LNCaP clone FGC (cell line): ENCODE measurements at places on chromosomes 1 and 21.
A peak's percentile ranks its signal among the peaks of the same experiment; 100 is the strongest.

GRCh38 chr1:109849655-109850054 lies 61.0 kb upstream of the CSF1 start:
- no peak for DNase-seq

GRCh38 chr1:108663074-108663473 lies 2.2 kb upstream of the HENMT1 start:
- no peak for DNase-seq

- no peak for DNase-seq
These were observed 48.8 kb upstream of the RAP1A start for GRCh38 chr1:111570781-111571181.

GRCh38 chr1:87305762-87306161 lies 22.9 kb upstream of the LMO4 start:
- DNase-seq: no peak

- no peak for DNase-seq
These were observed 6.9 kb downstream of the TRAPPC10 start for GRCh38 chr21:44018813-44019567.

DNA sequence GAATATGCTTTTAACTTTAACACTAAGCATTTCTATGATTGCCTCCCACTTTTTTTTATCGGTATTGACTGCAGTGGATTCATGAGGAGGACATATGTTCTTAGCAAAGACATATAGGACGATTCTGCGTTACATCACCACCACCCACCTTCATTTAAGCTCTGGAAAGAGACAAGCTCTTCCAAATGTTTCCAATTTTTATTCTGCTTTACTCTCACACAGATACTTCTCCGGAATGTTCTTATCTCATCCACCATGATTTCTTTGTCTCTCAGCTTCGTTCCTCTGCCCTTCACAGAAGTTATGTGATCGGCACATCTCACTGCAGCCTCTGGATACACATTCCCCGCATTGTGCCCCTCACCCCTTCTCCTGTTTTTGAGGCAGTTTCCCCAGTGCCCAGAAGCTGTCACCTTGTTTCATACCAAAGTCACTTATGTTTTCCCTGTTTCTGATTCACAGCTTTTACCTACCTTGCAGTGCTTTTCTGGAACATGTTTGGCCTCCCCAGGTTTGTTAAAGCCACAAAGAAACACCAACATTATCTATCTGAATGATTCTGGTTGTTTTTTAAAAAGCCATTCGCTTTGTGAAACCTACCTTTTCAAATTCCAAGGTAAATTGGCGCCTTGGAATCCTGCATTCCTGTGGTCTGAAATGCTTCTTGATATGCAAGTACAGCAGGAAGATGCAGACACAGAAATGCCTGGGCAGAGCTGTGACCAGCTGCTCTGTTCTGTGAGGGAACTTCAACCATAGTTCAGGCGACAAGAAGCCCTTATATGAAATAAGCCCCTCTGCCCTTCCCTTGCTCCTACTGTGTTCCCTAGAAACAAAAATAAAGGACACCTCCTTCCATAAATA lies 1020.2 kb downstream of the TTLL7 start:
- DNase-seq: no peak

GRCh38 chr1:39142401-39143060 lies 62.0 kb upstream of the MACF1 start:
- peak; percentile 58 for DNase-seq

DNA sequence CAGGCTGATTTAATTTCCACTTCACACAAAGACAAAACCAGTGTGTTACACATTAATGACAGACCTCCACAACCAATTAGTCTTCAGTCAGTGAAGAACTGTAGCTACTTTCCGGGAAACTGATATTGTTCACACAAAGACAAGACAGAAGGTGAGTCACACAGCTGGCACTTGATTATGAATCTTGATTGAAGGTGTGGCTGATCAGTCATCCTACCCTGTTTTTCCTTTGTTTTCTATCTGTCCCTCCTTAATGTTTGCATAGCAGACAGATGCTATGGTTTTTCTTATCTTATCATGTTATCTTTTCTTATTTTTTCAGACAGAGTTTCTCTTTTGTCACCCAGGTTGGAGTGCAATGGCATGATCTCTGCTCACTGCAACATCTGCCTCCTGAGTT lies 185.1 kb upstream of the GREM2 start:
- DNase-seq: no peak

GRCh38 chr1:185561629-185562028 lies 172.6 kb upstream of the HMCN1 start:
- DNase-seq: no peak

GRCh38 chr1:32742956-32743355 lies 40.4 kb upstream of the SYNC start:
- DNase-seq: no peak

- no peak for DNase-seq
These were observed 5.9 kb downstream of the TP73 start for GRCh38 chr1:3658231-3658615.

- no peak for DNase-seq
These were observed 21.5 kb upstream of the LEFTY2 start for GRCh38 chr1:225962440-225962975.

GRCh38 chr1:21914880-21915640 lies 22.1 kb downstream of the HSPG2 start:
- DNase-seq: no peak

- no peak for DNase-seq
These were observed 80.8 kb downstream of the MORN1 start for GRCh38 chr1:2310332-2311183.

DNA sequence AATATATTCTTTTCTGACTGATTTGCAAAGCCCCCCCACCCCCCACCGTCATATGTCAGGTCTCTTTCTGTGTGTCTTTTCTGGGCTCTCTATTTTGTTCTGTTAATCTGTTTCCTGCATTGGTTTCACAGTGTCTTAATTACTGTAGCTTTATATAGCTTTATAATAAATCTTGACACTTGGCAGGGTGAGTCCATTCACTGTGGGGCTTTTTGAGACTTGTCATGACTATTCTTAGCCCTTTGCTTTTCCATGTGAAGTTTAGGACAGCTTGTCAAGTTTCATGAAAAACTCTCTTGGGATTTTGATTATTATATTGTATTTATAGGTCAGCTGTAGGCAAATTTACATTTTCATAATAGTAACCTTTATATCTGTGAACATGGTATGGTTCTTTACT lies 50.4 kb downstream of the MIGA1 start:
- DNase-seq: no peak

GRCh38 chr1:150150133-150151021 lies 661 bp downstream of the PLEKHO1 start:
- no peak for DNase-seq

DNA sequence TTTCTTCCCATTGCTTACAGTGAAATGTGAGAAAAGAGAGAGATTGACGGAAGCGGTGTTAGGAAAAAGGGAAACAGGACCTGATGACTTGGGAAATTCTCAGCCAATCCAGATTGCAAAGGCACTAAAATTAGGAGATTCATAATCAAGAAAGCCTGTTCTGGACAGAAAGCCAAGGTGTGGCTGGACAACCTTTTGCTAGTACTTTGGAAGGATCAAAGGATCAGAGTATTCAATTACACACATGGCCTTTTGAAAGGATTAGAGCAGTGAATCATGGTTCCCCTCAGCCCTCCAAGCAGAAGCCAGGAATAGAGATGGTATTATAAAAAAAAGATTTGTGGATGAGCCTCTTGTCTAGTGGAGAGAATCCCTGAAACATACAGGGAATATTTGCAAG lies 669.8 kb upstream of the ADAMTS5 start:
- DNase-seq: no peak

GRCh38 chr1:244046907-244047611 lies 4.0 kb upstream of the ZBTB18 start:
- DNase-seq: no peak

- DNase-seq: peak; percentile 76
These were observed 35.8 kb upstream of the RIPK4 start for GRCh38 chr21:41802684-41803083.

- no peak for DNase-seq
These were observed 47.2 kb upstream of the IFFO2 start for GRCh38 chr1:19003371-19004290.

GRCh38 chr1:244106837-244107493 lies 55.9 kb downstream of the ZBTB18 start:
- no peak for DNase-seq

GRCh38 chr1:50553921-50554320 lies 130.7 kb upstream of the DMRTA2 start:
- DNase-seq: no peak

DNA sequence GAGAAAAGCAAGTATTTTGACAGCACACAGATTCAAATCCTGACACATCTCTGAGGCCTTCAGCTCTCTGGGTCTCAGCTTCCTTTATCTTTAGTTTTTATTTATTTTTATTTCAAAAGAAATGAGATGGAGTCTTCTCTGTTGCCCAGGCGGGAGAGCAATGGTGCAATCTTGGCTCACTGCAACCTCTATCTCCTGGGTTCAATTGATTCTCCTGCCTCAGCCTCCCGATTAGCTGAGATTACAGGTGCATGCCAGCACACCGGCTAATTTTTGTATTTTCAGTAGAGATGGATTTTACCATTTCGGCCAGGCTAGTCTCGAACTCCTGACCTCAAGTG lies 19.1 kb upstream of the ATP2B4 start:
- no peak for DNase-seq

DNA sequence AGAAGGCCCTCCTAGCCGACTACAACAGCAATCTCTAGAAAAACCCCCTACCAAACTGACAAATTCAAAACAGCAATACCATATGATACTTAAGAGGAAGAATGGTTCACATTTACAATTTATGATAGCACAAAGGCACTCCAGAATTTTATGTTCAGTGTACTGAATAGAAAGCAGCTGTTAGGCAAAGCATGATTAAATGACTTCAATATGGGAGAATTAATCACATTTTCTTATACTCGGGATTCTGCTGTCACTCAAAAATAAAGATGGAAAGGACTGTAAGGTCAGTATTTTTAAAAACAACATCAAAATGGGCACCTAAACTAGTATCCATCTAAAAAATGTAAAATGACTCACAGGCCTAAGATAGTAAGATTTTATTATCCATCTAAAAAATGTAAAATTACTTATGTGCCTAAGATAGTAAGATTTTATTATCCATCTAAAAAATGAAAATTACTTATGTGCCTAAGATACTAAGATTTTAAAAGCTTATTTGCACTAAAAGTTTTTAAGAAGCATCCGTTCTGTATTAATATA lies 198.5 kb downstream of the SMYD3 start:
- DNase-seq: no peak

- DNase-seq: no peak
These were observed 25.4 kb upstream of the SPSB1 start for GRCh38 chr1:9267352-9267686.

DNA sequence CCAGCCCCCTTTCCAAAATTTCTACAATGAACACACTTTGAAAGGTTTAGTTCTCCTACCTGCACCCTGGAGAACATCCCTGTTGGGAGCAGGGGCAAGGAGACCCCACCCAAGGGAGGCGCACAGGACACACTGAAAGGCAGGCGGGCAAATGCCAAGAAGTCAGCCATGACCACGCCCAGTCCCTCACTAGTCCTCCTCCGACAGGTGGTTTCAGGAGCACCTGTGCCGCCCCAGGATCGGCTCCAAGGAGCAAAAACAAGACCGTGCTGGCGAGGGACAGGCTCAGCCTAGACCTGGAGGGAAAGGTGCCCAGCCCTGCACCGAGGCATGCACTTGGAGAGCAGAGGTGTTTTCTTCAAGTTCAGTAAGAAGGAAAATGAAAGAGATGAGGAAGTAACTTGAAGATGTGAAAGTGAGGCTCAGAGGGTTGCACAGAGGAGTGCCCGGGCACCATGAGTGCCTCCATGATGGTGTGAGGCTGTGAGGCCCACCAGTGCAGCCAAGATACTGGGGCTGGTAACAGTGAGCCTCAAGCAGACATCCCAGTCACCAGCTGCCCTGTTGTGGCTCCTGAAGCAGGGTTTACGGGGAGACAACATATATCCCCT lies 19.6 kb upstream of the NADK start:
- no peak for DNase-seq

- DNase-seq: no peak
These were observed 6.9 kb upstream of the CBR3 start for GRCh38 chr21:36127977-36128376.

DNA sequence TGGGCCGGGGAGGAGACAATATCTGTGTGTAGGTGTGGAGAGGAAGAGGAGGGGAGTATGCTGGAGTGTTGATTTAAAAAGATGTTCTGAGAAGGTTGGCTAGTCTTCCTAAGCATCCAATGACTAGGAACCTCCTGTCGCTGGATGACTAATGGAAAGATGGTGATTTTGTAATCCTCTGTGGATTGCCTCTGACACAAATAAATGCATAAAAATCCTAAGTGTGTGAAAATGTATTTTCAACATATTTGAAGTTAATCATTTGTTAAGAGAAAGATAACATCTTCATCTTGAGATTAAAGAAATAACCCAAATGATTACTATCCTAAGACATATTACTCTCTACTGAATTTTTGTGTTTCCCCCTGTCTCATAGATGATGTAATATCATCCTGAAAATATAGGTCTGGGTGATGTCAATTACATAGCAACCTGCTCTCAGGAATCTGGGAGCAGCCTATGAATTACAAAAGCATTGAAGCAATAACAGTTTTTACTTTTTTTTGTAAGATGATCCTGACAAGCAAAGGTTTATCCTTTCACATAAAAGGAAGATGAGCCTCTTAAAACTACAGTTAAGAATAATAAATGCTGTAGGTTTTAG lies 220.5 kb upstream of the MAP1LC3C start:
- DNase-seq: no peak

DNA sequence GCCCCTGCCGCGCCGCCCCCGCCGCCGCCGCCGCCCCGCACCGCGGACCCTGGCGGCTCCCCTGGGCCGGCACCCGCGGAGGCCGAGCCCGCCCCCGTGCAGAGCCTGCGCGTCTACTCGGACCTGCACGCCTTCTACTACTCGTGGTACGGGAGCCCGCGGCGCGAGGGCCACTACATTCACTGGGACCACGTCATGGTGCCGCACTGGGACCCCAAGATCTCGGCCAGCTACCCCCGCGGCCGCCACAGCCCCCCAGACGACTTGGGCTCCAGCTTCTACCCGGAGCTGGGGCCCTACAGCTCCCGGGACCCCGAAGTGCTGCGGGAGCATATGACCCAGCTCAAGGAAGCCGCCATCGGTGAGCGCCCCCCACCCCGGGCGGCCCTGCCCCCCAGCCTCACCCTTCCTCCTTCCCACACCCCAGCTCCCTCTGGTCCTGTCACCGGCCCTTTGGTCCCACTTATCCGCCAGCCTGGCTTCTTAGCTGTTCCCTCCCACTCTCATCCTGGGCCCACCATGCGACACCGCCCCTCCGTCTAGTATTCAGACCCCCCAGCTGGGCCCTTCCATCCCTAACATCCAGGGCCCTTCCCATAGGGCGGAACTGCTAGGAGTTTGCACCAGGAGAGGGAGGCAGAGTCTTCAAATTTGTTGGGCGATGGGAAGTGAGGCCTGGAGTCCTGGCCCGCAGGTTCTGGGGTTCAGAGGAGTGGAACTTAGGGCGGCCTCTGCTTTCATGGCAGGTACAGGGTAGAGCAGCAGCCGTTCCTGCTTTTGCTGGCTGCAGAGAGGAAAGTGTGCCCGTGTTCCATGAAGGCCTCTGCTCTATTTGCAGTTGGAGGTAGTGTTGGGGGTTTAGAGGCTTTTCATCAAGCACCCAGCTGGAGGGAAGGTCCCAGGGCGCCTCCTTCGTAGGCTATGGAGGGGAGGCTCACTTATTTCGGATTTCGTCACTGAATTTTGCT lies 1.0 kb downstream of the MANEAL start:
- no peak for DNase-seq
